ENCODE measurements at places on chromosomes 6 and 20. TPM values are rescaled to one million over a fixed set of nuclear protein-coding genes. Genes with fewer than 3 reads are reported as not detected.
A peak's percentile ranks its signal among the peaks of the same experiment; 100 is the strongest.

The FLRT3 gene
- total RNA-seq, result 1.3 TPM

DNA sequence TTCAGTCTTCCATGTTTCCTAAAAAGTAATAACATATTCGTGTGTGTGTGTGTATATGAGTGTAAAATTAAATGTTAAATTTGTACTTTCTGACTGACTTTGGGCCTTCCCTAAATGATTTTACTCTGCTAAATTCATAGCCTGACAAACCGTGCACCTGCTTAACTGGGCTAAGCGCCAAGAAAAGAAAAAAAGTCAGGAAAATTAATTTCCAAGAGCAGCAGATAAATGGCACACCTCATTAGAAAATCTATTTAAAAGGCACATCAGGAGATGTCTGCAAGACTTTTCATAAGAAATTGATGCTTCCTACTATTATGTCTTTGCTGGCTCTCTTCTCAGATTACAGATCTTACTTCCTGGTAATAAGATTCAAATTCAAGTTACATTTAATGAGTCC is 72.4 kb downstream of the TRDN start:
- DNase-seq, result no peak

DNA sequence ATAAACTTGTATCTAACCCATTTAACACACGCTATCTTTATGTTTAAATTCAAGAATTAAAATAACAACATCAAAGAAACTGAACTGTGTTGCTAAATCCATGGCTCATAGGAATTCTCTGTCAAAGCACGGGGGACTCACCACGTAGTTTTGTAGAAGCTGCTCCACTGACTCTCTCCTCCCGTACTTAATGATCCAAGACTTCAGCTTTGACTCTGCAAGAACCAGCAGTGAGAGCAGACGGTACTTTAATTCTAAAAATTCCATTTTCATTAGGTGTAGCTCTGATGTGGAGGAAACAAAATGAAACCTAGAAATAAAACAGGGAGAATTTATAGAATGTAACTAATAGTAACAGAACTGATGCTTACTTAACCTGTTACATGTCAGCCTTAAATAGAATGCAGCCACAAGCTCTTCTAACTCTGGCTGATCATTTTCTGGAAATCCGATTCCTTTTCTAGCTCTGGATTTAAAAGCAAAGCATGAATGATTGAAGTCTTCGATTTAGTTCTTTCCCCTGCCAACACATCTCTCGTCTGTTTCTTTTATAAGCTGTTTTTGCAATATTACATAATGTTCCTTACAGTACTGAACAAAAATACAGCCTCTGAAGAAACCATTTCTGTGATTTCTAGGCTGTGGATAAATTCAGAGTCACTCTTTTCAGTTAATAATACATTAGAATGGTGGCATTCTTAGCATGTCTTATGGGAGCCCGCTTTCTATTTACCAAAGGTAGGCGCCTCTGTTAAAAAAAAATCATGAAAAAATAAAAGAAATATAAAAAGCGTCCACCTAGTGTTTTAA is 165.5 kb downstream of the SYNE1 start:
- DNase-seq, result no peak

- DNase-seq, result no peak
Observed at GRCh38 chr6:110699780-110700179, 115.5 kb downstream of the CDK19 start.

- no peak for DNase-seq
Observed at GRCh38 chr6:116476002-116476678, 15.0 kb downstream of the CALHM6 start.

DNA sequence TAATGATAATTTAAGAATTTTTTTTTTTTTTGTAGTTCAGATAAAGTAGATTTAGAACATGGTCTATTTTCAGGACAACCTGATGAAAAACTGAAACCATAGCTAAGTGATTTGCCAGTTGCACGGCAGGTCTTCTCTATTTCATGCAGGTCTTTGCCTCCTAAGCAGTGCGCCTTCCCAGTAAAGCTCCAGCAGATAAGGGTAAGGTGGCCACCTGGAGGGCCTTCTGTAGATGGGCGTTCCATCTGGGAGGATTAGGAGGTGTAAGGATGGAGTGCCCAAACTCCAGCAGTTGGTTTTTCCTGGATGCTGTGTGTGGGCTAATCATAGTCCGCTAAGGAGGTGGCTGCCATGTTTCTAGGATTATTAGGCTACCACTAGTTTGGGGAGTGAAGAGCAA is 107.1 kb downstream of the ARID1B start:
- DNase-seq, result no peak

DNA sequence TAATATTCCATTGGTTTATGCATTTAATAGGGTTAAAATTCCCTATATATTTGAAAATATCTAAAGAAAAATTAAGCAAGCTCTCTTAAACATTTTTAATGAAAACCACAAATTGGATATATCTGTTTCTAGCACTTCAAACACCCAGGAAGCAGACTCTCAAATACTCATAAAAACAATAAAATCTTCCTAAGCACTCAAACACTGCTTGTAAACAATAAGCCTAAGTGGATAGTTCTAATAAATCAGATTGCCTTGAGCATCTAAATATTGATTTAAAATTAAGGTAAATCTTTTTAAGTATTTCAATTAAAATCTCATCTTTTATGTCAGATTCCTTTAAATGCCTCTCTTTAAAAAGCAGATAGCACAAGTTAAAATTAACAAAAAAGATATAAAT is 254.4 kb downstream of the KCNQ5 start:
- no peak for DNase-seq

DNA sequence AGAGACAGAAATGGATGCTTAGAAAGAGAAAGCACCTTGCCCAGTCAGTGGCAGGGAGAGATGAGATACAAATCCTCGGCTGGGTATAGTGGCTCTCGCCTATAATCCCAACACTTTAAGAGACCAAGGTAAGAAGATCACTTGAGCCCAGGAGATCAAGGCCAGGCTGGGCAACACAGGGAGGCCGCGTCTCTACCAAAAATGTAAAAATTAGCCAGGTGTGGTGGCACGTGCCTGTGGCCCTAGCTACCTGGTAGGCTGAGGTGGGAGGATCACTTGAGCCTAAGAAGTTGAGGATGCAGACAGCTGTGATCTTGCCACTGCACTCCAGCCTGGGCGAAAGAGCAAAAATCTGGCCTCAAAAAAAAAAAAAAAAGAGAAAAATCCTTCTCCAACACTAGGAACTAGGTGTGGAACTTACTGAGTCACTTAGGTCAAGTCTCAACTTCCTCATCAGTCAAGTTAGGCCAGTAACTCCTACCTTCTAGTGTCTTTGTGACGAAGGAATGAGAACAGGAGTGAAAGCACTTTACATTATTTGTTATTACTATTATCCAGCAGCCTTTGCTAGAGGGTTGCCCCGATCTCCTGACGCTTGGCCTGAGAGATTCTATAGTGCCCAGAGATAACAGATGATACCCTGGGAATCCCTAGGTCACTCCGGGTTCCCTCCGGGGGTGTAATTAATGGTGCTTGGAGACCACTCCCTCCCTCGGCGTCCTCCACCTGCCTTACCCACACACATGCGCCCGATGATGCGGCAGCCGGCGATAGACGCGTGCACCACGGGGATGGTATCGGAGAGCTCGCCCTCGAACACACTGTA is 918 bp downstream of the EIF6 start:
- DNase-seq, result no peak

- peak; percentile 84 for DNase-seq
Observed at GRCh38 chr6:35148167-35148741, 7.1 kb upstream of the TCP11 start.

DNA sequence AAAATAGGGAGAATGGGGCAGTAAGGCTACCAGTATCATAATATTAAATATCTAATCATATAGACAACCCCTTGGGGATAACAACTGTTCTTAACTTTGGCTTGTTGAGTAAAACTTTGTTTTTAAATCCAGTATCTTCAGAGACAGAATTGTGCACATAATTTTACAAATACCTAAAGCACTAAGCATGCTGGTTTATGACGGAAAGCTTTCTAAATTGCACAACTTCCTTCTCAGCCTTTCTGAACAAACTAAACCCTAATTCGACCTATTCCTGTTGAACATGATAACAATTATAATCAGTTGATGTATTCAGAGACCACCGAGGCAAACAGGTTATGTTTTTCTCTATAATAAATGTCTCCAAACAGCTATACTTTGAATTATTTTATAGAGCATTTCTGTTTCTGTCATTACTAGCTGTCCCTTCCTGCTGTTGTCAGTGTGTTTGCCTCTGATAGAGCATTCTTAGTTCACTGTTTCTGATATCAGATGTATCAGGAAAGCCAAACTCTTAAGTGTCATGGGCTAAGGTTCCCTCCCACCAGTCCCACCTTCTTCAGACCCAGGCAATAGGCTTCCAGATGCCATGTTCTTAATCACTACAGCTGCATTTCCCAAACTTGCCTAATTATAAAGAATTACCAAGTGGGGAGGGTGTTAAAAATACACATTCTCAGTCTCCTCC is 8.7 kb downstream of the ZHX3 start:
- DNase-seq, result no peak

The SIRPB2 gene
- total RNA-seq, result not detected

DNA sequence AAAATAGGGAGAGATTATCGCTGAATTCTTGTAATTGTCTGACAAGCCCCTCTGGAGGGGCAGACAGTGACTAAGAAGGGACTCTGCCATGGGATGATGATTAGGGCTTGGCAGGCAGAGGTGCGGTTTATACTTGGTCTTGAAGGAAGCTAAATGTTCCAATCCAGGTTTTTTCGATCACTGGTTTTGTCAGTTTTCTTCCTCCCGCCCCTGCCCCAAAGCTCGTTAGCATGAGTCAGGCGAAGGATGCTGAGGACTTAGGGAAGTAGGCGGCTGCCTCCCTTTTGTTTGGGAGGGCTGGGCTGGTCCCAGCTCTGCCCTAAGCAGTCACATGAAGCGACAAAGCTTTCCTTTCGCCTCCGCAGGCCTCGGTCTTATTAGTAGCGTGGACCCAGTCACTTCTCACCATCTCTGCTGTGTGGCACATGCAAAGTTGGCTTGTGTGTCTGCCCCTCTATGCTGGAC is 314.2 kb downstream of the CDC5L start:
- DNase-seq, result no peak

- DNase-seq, result no peak
Observed at GRCh38 chr6:9461188-9461587, 953.7 kb downstream of the TFAP2A start.

The PRR18 gene
- 0.76 TPM for total RNA-seq

The HLA-DQA1 gene
- not detected for total RNA-seq

- no peak for DNase-seq
Observed at GRCh38 chr20:3933218-3933617, 44.0 kb downstream of the PANK2 start.

DNA sequence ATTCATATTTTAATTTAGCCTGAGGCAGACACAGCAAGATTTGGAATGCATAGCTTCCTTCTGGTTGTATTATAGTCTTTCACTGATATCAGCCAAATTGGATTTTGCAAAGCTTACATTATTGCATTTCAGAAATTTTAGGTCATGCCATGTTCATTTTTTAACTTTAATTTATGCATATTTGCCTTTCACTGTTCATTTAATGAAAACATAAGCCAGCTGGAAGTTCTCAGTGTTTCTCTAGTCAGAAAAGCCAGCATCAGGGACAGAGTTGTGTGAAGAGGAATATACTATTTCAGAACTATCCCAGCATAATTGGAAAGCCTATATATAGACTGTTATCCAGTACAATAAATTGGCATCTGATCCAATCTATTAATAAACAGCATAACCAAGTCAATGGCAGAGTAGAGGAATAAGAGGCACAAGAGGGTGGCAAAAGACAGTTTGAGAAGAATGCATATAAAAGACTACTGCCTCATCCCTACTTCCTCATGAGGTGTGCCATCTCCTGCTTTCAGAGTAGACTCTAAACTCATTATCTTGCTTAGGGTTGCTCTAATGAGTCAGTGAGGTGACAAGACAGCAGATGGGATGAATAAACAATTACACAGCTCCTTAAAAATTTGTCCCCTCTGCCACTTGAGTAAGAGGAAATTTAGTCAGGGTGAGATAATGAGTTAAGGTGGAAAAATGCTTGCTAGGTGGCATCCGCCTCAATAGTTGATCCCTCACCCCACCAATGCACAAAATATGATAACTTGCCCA is 159.8 kb upstream of the HCRTR2 start:
- DNase-seq, result no peak

DNA sequence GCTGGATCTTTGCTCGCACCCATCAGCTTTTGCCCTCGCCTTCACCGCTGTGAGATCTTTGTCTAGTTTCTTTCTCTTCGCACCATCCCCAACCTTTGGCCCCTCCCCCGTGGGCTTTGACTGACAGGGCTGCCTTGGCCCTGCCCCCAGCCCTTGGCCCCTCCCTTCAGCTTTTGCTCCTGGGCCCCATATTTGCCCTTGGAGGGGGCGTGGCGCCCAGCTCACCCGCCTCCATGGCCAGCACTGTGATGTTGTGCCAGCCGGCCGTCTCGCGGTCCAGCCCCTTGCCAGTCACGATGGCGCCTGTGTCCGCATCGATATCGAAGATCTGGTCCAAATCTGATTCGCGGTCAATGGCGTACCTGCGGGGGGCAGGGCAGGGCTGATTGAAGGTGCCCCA is 81.1 kb downstream of the CD40 start:
- DNase-seq, result no peak

DNA sequence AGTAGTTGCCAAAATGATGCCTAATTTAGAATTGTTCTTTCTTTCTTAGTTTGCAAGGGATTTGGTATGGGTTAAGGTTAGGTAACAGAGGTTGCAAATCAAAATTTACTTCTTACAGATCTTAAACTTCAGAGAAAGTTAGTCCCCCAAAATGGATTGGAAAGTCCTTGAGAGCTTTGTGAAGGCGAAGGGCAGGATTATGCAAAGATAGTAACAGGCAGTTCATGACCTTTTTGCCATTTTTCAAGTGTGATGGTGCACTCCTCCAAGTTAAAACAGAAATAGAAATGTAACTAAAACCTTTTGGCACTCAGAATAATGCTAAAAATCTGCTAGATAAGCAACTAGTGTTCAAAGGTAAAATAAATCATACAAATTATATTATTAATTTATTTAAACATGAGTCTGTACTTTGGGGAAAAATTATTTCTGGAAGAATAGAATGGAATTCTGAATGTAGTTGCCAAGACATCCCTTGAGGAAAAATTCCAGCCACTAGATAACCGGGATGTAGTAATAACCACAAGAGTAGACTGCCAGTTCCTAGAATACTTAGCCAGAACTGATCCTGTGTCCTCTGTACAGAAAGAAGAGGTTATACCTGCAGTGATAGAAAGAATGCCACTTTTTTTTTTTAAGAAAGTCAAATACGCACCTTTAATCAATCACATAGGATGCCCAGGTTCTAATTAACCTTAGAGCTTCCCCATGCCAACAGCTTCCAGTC is 31.8 kb upstream of the DAAM2 start:
- DNase-seq, result no peak

The PM20D2 gene
- total RNA-seq, result 52.7 TPM

GRCh38 chr6:83781506-83781905 is 71.7 kb upstream of the RIPPLY2 start:
- DNase-seq, result no peak

DNA sequence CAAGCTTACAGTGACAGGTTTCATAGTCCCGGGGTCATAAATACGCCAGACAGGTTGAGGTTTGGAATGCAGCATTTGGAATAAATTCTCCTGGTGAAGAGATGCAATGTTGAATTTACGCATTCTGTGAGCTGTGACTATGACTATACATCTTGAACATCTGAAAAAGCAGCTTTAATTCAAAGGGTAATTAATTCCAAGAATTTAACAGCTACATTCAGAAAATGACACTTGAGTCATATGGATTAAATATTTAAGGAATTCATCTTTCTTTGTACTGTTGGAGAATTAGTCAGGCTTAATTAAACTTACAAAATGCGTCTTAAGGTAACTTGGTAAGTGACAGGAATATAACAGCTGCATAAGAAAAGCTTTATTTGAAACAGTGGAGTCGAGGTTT is 74.7 kb downstream of the ESR1 start:
- DNase-seq, result no peak

Data from SJSA1 (cell line).